Melanocyte of skin (primary cell): ENCODE measurements at places on chromosomes 1 and 21. TPM values are rescaled to one million over a fixed set of nuclear protein-coding genes. Genes with fewer than 3 reads are reported as not detected.

MYBPHL gene
- 0.15 TPM in 1 of 2 replicates, not detected in the other for total RNA-seq

LORICRIN gene
- not detected in 2 replicates for total RNA-seq

AGT gene
- total RNA-seq = 0.69 TPM in 1 of 2 replicates, not detected in the other

EPHA8 gene
- total RNA-seq = under 0.01 TPM in 1 of 2 replicates, not detected in the other

SLAMF9 gene
- total RNA-seq = 8.2 and 14.3 TPM in 2 replicates

C1orf167 gene
- not detected in 2 replicates for total RNA-seq

ADORA3 gene
- total RNA-seq = not detected in 2 replicates

HUNK gene
- under 0.01 and 0.73 TPM in 2 replicates for total RNA-seq

CELA2B gene
- not detected in 2 replicates for total RNA-seq

FAAH gene
- total RNA-seq = 4.4 and 5.9 TPM in 2 replicates

VTCN1 gene
- total RNA-seq = under 0.01 TPM in 2 replicates

LCE3B gene
- total RNA-seq = not detected in 2 replicates

HECTD3 gene
- 38.7 and 42.0 TPM in 2 replicates for total RNA-seq

CIART gene
- 3.6 and 5.9 TPM in 2 replicates for total RNA-seq

OR14A16 gene
- total RNA-seq = not detected in 2 replicates

ASCL5 gene
- 0.15 TPM in 1 of 2 replicates, not detected in the other for total RNA-seq

SUSD4 gene
- total RNA-seq = not detected in 2 replicates

LDLRAD1 gene
- total RNA-seq = not detected in 2 replicates

MKNK1 gene
- total RNA-seq = 22.0 and 27.1 TPM in 2 replicates

SYPL2 gene
- total RNA-seq = 0.33 and 0.46 TPM in 2 replicates
